ENCODE measurements at places on chromosomes 3 and 15. TPM values are rescaled to one million over a fixed set of nuclear protein-coding genes. Genes with fewer than 3 reads are reported as not detected.

- no peak for DNase-seq
Observed at GRCh38 chr3:124316034-124316287, 324.0 kb upstream of the ROPN1 start.

DNA sequence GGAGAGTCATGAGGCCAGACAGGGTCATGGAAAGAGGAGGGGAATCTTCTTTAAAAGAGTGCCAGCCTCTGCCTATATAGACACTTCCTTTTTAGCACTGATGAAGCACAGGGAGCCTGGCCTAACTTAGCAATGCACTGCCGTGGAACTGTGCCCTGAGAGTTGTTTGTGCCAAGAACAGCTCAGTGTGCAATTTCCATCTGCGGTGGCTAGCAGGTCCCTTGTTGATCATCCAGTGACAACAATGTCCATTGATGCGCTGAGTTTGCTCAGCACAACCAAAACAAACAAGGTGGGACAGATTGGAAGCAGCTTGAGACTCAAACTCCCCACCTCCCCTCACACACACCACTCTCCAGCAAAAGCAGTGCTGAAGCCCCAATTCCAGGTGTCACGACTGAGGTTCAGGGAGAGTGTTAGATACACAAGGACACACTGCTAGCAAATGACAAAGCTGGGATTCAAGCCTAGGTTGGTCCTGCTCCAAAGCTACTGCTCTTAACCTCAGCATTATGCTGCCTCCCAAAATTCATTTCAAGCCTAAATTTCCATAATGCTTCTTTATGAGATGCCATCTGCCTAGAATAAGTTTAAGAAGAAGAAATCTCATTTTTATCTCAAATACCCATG is 316.6 kb upstream of the UBE2E2 start:
- DNase-seq: no peak

DNA sequence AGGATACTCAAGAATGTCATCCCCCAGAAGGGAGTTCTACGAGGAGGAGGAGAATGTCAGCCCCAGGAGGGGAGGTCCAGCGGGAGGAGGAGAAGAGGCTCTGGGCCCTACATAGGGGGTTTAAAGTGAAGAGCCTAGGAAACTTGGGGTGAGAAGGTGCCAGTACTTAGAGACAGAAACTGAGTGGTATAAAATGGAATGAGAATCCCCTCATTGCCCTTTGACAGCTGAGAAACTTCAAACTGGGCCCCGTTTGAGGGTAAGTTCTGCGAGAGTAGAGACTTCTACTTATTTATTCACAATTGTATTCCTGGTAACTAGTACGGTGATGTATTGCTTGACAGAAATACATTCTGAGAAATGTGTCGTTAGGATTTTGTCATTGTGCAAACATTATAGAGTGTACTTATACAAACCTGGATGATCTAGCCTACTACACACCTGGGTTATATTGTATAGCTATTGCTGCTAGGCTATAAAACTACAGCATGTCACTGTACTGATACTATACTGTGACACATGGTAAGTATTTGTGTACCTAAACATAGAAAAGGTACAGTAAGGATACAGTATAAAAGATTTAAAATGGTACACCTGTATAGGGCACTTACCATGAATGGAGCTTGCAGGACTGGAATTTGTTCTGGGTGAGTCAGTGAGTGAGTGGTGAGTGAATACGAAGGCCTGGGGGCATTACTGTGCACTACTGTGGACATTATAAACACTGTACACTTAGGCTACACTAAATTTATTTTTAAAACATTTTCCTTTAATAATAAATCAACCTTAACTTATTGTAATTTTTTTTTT is 62.0 kb downstream of the TSC22D2 start:
- no peak for DNase-seq

DNA sequence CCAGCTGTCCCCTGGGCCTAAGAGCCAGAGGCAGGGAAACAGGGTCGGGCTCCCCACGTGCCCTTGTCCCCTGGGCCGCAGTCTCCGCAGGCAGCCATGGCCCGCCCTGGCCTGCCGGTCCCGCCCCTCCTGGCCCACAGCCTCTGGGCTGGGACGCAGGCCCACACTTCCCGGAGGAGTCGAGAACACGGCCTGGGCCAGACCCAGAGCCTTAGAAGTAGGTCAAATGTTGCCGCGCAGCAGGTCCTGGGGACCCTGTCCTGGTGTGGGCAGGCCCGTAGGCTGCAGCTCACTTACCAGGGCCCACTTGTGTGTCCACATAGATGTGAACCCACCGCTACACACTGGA is 4.3 kb upstream of the MYL3 start:
- DNase-seq: no peak

- DNase-seq: no peak
Observed at GRCh38 chr3:49255112-49255511, 21.9 kb downstream of the C3orf62 start.

- peak; percentile 38 for DNase-seq
Observed at GRCh38 chr3:64187065-64187959, 38.0 kb downstream of the PRICKLE2 start.

- no peak for DNase-seq
Observed at GRCh38 chr3:107516475-107516874, 6.3 kb upstream of the BBX start.

Gene CCR8
- total RNA-seq: not detected

DNA sequence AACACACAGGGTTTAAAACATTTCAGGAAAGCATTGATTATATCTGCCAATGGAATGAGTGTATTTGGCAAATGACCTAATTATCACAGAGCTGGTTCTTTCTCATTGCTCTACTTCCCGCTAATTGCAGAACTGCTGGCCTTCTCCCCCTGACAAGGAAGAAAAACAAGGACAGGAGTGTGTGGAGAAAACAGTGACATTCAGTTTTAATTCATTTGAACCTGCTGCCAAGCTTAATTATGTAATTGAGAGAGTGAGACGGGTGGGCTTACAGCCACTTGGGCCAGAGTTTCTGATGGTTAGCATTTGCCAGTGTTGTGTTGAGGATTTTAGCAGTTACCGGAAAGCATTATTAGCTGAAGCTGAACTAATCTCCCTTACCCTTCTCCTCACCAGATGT is 301.4 kb downstream of the RBMS3 start:
- no peak for DNase-seq

- DNase-seq: no peak
Observed at GRCh38 chr15:53851110-53851848, 91.8 kb upstream of the WDR72 start.

DNA sequence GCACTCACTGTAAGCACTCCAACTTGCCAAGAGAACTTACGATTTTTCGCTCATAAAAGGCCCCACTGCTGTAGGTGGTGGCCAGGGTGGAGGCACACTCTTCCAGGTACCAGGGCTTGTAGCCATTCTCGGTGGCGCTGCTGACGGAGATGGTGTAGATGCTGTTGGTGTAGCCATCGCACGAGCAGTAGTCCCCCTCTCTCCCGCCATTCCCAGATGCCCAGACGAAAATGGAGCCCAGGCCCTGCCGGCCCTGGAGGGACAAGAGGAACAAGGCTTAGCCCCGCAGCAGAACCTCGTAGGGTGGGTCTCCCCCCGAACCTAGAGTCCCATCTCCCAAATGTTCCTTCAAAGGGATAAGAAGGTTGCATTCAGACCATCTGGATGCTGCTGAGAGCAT is 96.3 kb downstream of the PCSK6 start:
- no peak for DNase-seq

DNA sequence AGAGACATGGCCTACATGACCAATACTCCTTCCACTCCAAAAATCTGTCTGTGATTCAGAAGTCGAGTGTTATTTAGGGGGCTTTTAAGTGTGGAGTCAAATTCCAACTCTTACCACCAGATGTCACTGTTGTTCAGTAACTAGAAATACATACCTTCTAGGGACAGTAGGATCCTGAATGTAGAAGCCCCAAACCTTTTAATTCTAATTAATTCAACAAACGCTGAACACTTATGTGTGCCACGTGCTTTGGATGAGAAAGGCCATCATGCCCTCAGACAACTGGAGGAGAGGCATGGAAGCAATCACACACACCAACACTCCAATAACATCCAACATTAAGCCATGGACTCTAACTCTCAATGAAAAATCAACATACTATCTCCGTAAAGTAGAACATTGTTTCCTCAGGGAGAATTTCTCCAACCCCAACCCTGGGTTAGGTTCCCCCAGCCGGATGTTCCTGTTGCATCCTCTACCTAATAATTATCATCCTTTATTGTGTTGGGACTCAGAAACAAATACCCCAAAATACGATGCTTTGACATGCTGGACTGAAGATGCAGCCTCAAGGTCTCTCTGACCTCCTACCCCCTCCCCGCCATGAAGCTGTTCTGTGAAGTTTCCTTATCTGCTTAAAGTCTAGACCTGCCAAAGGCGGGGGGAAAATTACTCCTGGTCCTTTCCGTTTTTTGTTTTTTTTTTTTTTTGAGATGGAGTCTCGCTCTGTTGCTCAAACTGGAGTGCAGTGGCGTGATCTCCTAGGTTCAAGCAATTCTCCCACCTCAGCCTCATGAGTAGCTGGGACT is 8.0 kb upstream of the CCDC13 start:
- peak; percentile 46 for DNase-seq
